Gastrocnemius medialis (tissue), 4 donors: ENCODE measurements at places on chromosomes 12 and 14. TPM values are rescaled to one million over a fixed set of nuclear protein-coding genes. Genes with fewer than 3 reads are reported as not detected.

The CIDEB gene
- 1.5 TPM for total RNA-seq

The NOS1 gene
- total RNA-seq = 11.0 TPM

The BEST3 gene
- total RNA-seq = 122 TPM

The AICDA gene
- total RNA-seq = not detected

The OR6C75 gene
- not detected for total RNA-seq

The C14orf180 gene
- 0.16 TPM for total RNA-seq

The KDM2B gene
- total RNA-seq = 9.4 TPM

The CLEC9A gene
- total RNA-seq = not detected

The ACSM4 gene
- not detected for total RNA-seq

The TMTC2 gene
- 2.5 TPM for total RNA-seq

The RFX4 gene
- not detected for total RNA-seq

The ERG28 gene
- 4.4 TPM for total RNA-seq

The RBMS2 gene
- total RNA-seq = 11.0 TPM

The SOAT2 gene
- not detected for total RNA-seq

The ARHGAP9 gene
- 4.7 TPM for total RNA-seq

The CAPZA3 gene
- total RNA-seq = not detected

The TAS2R43 gene
- total RNA-seq = not detected

The GPR65 gene
- 0.13 TPM for total RNA-seq

The CEBPE gene
- total RNA-seq = not detected

The TMTC1 gene
- total RNA-seq = 38.5 TPM

The RNASE3 gene
- not detected for total RNA-seq

The SLC25A47 gene
- 1.3 TPM for total RNA-seq

The SLCO1B3 gene
- total RNA-seq = not detected

The EIF2S3B gene
- total RNA-seq = not detected

The MYL6 gene
- 324 TPM for total RNA-seq

The KRT71 gene
- not detected for total RNA-seq
